Activated naive CD8-positive, alpha-beta T cell treated with anti-CD3 and anti-CD28 coated beads for 36 hours (primary cell): ENCODE measurements at places on chromosomes 3 and 15. TPM values are rescaled to one million over a fixed set of nuclear protein-coding genes. Genes with fewer than 3 reads are reported as not detected.

The FOXL2 gene
- not detected for total RNA-seq

The ARNT2 gene
- total RNA-seq = not detected

The ZBTB20 gene
- 3.5 TPM for total RNA-seq

The NDN gene
- total RNA-seq = 3.5 TPM

DNA sequence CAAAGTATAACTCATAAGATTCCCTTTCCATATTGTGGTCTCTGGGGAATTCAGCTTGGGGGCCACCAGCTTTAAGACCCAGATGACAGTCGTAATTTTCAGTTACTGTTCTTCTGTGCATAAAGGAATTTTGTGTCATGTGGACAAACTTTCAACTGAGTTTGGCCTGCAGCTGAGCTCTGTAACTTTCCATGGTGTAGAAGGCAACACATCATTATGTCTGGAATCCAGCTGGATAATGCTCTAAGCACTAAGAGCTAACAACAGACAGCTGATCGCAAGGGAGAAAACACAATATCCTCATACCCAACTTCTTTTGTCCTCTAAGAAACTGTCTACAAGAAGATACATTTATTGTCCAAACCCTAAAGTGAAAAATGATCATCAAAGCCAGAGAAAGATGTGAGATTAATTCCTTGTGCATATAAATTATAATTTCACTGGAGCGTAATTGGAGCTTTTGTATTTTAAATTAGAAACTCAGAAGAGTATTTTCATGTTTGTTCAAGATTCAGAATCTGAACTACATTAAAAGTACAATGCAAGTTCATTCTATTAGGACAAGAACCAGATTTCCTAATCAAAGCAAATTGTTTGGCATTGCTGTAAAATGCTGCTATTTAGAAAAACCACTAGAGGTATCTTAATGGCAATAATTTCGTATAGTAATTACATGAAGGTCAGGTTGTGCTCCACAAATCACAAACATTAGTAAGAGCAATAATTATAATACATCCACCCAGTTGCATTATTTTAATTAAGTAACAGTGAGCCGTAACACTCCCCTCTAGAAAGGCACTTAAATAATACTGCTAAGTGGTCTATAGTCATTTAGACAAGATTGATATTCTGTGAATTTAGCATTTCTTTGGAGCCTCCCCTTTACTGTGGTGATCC is 218.8 kb downstream of the ATP8B4 start:
- H3K27ac ChIP-seq = no peak overlapping the region
- no peaks in the 10 kb centered on the region for H3K4me1 ChIP-seq
- peaks cover 4% of the 10 kb centered on the region for H3K27me3 ChIP-seq
- DNase-seq = no peak
- no peaks in the 10 kb centered on the region for H3K36me3 ChIP-seq

DNA sequence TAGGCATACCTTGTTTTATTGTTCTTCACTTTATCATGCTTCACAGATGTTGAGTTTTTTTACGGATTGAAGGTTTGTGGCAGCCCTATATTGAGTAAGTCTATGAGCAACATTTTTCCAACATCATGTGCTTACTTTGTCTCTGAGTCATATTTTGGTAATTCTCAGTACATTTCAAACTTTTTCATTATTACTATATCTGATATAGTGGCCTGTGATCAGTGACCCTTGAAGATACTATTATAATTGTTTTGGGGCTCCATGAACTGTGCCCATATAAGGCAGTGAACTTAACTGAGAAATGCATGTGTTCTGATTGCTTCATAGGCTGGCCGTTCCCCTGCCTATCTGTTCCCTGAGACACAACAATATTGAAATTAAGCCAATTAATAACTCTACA is 42.8 kb upstream of the NSMCE3 start:
- no peak for DNase-seq
- no peaks in the 10 kb centered on the region for H3K4me1 ChIP-seq
- H3K4me3 ChIP-seq = no peak overlapping the region
- H3K27me3 ChIP-seq = peaks cover 9% of the 10 kb centered on the region
- no peak overlapping the region for H3K27ac ChIP-seq

DNA sequence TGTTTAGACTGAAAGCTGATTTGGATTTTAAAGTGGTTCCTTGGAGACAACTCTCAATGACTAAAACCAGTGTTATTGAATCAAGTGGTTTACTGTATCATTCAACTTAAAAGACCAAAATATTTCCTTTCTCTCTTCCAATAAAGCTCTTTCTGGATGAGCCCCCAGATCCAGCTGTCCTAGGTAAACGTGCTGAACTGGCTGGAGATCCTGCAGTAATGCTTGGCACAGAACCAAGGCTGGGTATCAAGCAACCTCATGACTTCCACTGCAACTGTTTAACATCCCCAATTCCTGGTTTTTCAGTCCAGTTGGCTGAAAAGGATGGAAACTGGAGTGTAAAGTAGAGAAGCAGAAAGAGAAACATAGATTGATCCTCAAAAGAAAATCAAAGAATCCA is 28.9 kb downstream of the SEC22C start:
- H3K4me3 ChIP-seq = no peak overlapping the region
- peaks cover 16% of the 10 kb centered on the region for H3K4me1 ChIP-seq
- peaks cover 20% of the 10 kb centered on the region for H3K36me3 ChIP-seq
- H3K27me3 ChIP-seq = no peaks in the 10 kb centered on the region
- H3K27ac ChIP-seq = no peak overlapping the region
- DNase-seq = no peak

DNA sequence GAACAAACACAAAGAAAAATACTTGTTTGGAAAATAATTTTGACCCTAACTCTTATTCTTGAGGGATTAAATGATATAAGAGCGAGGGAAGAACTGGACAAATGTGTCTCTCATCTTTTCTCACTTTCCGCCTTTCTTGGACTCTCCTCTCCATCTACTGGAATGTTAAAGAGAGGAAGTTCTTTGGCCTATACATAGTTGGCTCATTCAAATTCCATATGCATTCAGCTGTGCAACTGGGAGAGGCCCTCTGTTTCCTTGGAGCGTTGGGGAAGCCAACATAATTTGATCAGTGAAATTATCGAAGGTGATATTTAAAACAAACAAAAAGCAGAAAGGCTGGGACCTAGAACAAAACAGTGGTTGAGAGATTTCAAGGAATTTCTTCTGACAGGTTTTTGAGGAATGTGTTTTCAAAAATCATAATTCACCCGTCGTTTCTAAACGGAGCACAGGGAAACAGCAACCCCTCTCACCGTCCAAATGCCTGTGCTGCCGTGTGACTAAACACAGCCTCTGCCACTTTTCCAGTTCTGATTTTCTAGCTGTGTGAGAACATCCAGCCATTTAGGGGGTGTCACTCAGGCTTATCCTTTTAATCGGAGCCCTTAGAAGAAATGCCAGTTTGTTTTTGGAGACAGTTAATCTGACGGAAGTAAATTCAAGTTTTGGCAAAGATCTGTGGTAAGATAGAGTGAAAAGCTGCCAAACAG is 489.9 kb downstream of the SOX2 start:
- no peak overlapping the region for H3K4me3 ChIP-seq
- H3K36me3 ChIP-seq = no peaks in the 10 kb centered on the region
- no peak for DNase-seq
- no peaks in the 10 kb centered on the region for H3K27me3 ChIP-seq

GRCh38 chr3:25665315-25666280 is 891 bp upstream of the TOP2B start:
- H3K27ac ChIP-seq = peak overlapping the region; percentile 98
- no peaks in the 10 kb centered on the region for H3K27me3 ChIP-seq
- peak overlapping the region; percentile 95 for H3K4me3 ChIP-seq

GRCh38 chr15:70466895-70467529 is 296.3 kb downstream of the UACA start:
- H3K36me3 ChIP-seq = no peaks in the 10 kb centered on the region
- peak; percentile 42 for DNase-seq
- no peak overlapping the region for H3K27ac ChIP-seq
- peaks cover 44% of the 10 kb centered on the region for H3K27me3 ChIP-seq
- H3K4me1 ChIP-seq = peaks cover 5% of the 10 kb centered on the region
- H3K4me3 ChIP-seq = no peak overlapping the region

GRCh38 chr3:29759411-29760225 is 478.7 kb downstream of the RBMS3 start:
- DNase-seq = no peak
- H3K27ac ChIP-seq = no peak overlapping the region
- no peaks in the 10 kb centered on the region for H3K4me1 ChIP-seq
- H3K4me3 ChIP-seq = no peak overlapping the region
- peaks cover 7% of the 10 kb centered on the region for H3K27me3 ChIP-seq

GRCh38 chr15:32112101-32112500 is 81.8 kb downstream of the CHRNA7 start:
- peaks cover 6% of the 10 kb centered on the region for H3K27me3 ChIP-seq
- H3K4me3 ChIP-seq = no peak overlapping the region
- no peaks in the 10 kb centered on the region for H3K36me3 ChIP-seq
- H3K27ac ChIP-seq = no peak overlapping the region

GRCh38 chr15:99671926-99672635 is 61.2 kb downstream of the LYSMD4 start:
- H3K27ac ChIP-seq = no peak overlapping the region
- no peak for DNase-seq
- peaks cover 18% of the 10 kb centered on the region for H3K36me3 ChIP-seq
- H3K27me3 ChIP-seq = no peaks in the 10 kb centered on the region

- H3K27me3 ChIP-seq = no peaks in the 10 kb centered on the region
- H3K4me3 ChIP-seq = no peak overlapping the region
- DNase-seq = no peak
Observed at GRCh38 chr15:91694131-91694830, 159.2 kb upstream of the SLCO3A1 start.

DNA sequence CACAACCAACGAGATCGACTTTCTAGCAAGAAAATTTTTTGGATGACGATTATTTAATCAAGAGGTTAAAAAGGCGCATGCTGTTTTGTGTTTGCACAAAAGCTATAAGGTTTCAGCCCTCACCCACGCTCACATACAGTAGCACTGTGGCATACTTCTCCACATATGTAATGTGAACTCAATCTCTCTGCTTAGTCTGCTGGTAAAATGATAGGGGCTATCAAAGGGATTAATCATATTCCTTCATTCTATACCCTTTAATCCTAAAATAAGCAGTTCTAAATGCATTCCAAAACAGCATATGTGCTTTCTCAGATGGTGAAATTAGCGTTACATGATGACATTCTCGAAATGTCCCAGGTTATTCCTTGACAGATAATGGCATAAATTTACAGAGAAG is 196.9 kb upstream of the PRICKLE2 start:
- H3K36me3 ChIP-seq = no peaks in the 10 kb centered on the region
- DNase-seq = no peak
- no peaks in the 10 kb centered on the region for H3K4me1 ChIP-seq
- no peak overlapping the region for H3K4me3 ChIP-seq
- peaks cover 30% of the 10 kb centered on the region for H3K27me3 ChIP-seq
- no peak overlapping the region for H3K27ac ChIP-seq

GRCh38 chr3:138051947-138052802 is 42.2 kb downstream of the CLDN18 start:
- H3K27ac ChIP-seq = no peak overlapping the region
- no peak overlapping the region for H3K4me3 ChIP-seq
- peaks cover 2% of the 10 kb centered on the region for H3K36me3 ChIP-seq
- H3K4me1 ChIP-seq = no peaks in the 10 kb centered on the region
- peaks cover 45% of the 10 kb centered on the region for H3K27me3 ChIP-seq

GRCh38 chr3:46660543-46661523 is 32.6 kb downstream of the ALS2CL start:
- no peak overlapping the region for H3K4me3 ChIP-seq
- H3K27ac ChIP-seq = no peak overlapping the region
- H3K36me3 ChIP-seq = no peaks in the 10 kb centered on the region
- DNase-seq = no peak

GRCh38 chr15:41568350-41569017 is 9.5 kb downstream of the TYRO3 start:
- H3K27ac ChIP-seq = no peak overlapping the region
- H3K4me3 ChIP-seq = no peak overlapping the region
- no peaks in the 10 kb centered on the region for H3K36me3 ChIP-seq
- DNase-seq = no peak
- no peaks in the 10 kb centered on the region for H3K27me3 ChIP-seq
- no peaks in the 10 kb centered on the region for H3K4me1 ChIP-seq
